ENCODE measurements at places on chromosomes 2 and 18.
A peak's percentile ranks its signal among the peaks of the same experiment; 100 is the strongest.

DNA sequence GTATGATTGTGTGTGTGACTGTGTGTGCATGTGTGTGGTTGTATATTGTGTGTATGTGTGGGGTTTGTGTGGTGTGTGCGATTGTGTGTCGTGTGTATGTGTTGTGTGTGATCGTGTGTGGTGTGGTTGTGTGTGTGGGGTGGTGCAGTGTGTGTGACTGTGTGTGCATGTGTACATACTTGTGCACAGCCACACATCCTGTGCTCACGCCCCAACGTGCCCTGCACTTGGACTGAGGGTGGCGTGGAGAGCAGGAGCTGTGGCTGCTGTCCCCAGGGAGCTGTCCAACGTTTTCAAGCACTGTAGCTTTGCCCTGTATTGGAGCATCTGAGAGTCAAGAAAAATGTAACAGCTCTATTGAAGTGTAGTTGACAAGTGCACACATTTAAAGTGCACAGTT lies 243.2 kb upstream of the HDAC4 start:
- peak; percentile 30 for DNase-seq

DNA sequence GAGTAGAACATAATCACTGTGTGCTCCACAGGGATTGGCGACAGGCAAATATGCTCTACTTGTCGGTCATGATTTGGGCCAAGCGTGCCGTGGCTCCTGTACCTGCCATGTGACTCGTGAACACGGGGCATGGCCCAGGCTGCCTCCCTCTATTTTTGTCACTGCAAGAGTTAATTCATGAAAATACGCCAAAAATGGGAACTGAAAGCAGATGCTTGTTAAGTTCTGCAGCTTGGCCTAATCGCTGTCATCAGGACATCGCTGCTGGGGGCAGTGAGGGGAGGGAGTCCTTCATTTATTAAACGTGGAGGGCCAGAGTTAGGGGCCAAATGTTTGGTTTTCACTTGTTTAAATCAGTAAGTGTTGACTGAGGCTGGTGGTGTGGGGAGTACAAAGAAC lies 177.8 kb downstream of the BCL2 start:
- no peak for DNase-seq

GRCh38 chr18:27991391-27991790 lies 185.5 kb downstream of the CDH2 start:
- no peak for DNase-seq

GRCh38 chr18:9140381-9140780 lies 3.8 kb downstream of the ANKRD12 start:
- no peak for DNase-seq

- DNase-seq, result no peak
Measured at GRCh38 chr2:10556271-10557140, 108.4 kb upstream of the ODC1 start.

DNA sequence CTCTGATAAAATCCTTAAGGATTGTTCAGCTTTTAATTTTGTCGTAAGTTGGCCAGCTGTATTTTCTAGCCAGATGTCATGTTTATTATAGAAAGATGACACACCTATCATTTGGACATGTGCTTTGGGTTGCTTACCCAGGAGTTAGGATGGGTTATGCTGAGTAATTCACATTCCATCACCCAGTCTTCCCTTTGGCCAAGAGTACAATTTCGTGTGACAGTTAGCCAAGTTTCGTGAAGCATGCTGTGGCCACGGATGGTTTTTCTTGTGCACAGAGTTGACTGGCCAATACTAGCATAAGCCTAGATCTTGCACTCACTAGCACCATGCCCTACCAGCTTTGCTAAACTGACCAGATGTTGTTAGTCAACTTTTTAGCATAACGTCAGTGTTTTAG lies 5.8 kb downstream of the MAPRE3 start:
- no peak for DNase-seq

DNA sequence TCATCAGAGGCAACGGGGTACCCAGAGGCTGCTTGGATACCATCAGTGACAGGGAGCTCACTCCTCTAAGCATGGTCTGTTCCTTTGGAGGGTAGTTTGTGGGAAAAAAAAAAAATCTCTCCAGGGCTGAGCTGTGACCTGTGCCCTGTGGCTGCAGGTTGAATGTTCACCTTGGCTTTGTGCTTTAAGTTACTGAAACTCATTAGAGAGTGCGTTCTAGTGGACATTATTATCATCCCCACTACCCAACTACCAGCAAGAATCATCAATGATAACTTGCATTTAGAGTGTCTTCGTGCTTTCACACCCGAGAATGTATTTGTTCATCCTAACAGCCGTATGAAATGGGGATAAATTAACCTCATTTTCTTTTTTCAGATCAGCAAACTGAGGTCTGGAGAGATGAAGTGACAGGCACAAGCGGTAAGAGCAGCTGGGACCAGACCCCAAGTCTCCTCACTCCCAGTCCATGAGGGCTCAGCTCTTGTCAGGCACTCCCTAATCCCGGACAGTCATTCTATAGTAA lies 157.5 kb upstream of the MYCN start:
- no peak for DNase-seq

Measured in endothelial cell (in vitro differentiated cells).